Neural crest cell (in vitro differentiated cells): ENCODE measurements at places on chromosomes 13 and 19. TPM values are rescaled to one million over a fixed set of nuclear protein-coding genes. Genes with fewer than 3 reads are reported as not detected.

- no peak for DNase-seq
Observed at GRCh38 chr13:109630271-109630670, 156.1 kb downstream of the IRS2 start.

DNA sequence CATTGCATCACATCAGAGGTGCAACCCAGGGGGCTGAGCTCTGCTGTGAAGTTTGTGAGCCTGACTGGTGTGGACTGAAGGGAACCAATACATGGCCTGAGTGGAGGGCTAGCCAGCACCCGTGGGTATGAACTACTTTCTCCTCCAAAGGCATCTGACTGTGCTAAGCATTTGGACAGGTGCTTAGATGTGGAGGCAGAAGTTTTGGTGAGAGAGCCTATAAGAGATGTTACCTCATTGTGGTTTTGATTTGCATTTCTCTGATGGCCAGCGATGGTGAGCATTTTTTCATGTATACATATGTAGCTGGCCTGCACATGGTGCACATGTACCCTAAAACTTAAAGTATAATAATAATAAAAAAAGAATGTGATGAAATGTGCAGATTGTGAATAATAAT lies 46.9 kb downstream of the TEX29 start:
- DNase-seq, result no peak

- no peak for DNase-seq
Observed at GRCh38 chr13:21218351-21219035, 42.0 kb downstream of the MRPL57 start.

Gene ZDHHC20
- 65.2 and 65.7 TPM in 2 replicates for total RNA-seq
